ENCODE measurements at places on chromosomes 13 and 19.

GRCh38 chr13:99973163-99973807 is 1.7 kb upstream of the ZIC5 start:
- no peak for DNase-seq

DNA sequence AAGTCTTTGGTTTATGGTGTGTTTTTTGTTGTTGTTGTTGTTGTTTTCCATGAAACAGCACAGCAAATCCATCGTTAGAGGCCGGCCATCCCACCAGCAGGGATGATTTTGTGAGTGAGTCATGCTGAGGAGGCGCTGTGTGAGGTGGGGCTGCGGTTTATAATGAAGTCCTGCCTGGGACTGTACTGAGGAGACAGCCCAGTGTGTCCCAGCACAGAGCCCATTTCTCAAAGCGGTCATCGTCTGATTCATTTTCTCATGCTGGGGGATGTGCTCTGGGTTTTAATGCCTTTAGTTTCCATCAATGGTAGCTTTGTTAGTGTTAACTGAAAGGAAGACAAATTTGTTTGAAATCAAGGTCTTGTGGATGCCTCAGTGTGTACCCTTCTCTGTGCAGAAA is 129.3 kb upstream of the SERP2 start:
- DNase-seq = no peak

GRCh38 chr13:104980586-104980985 is 1554.9 kb downstream of the EFNB2 start:
- DNase-seq = no peak

DNA sequence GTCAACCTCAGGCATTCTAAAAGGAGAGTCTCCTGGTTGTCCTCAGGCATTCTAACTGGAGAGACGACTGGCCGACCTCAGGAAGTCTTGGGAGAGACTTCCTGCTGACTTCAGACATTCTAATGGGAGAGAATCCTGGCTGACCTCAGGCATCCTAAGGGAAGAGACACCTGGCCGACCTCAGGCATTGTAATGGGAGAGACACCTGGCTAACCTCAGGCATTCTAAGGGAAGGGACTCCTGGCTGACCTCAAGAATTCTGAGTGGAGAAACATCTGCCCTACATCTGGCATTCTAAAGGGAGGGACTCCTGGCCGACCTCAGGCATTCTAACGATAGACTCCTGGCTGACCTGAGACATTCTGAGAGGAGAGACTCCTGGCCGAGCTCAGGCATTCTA is 1353.3 kb downstream of the UQCRFS1 start:
- no peak for DNase-seq

DNA sequence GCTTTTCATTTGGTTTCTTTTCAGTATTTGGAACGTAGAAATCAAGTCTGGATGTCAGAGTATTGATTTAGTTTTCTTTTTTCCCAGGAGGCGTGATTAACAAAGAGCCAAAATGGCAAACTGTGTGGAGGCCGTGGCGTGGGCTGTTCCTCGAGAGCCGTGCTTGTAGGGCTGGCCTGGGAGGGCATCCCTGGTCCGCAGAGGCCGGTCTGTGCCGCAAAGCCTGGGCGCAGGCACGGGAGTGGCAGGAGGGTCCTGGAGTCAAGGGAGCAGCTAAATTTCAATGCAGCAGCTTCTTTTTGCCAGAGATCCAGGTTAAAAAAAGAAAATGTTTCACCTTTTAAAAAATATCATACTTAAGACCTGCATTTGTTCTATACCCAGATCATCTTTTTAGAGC is 13.1 kb upstream of the MCF2L start:
- no peak for DNase-seq

DNA sequence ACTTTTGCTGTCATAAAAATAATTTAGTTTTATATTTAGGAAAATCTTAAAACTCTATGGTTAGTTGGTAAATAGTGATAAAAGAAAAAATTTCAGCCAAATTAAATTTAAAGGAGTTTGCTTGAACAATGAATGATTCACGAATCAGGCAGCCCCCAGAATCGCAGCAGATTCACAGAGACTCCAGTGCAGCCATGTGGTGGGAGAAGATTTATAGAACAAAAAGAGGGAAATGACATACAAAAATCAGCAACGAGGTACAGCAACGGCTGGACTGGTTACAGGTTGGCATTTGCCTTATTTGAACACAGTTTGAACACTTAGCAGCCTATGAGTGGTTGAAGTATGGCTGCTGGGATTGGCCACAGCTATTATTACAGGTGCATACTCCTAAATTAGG is 96.4 kb upstream of the MYCBP2 start:
- no peak for DNase-seq

DNA sequence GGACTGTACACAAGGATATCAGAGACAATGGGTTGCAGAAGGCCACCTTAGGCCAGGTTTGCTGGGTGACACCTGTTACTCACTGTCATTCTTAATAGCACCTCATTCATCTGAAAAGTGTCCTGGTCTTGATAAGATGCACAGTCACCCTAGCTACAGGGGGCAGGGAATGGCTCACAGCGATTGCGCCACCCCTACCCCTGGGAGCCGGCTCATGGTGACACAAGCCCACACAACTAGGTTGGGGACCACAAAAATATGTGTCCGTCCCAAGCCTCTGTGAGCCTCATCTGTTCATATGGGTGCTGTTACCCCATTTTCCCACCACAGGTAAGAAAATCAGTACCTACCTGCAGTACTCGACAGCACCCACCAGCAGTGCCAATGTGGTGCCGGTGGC is 23.4 kb downstream of the MED26 start:
- DNase-seq = no peak

- no peak for DNase-seq
These were observed 12.4 kb upstream of the SULT2B1 start for GRCh38 chr19:48539503-48540096.

GRCh38 chr19:36210497-36210896 is 4.0 kb downstream of the ZNF565 start:
- no peak for DNase-seq

DNA sequence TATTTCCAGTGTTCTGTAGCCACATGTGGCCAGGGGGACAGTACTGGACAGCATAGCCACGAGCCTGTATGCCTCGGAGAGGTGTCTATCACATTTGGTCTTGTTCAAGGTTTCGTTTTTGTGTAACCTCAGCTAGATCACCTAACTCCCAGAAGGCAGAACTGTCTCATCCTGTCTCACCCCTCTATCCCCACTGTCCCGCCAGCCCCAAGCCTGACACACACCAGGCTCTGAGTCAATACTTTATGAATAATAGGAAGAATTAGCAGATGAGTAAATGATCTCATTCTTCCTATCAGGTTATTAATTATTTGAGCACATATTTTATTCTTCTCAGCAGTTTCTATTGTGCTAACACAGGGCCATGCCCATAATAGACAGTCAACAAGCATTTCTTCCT is 132.2 kb downstream of the NUFIP1 start:
- no peak for DNase-seq

DNA sequence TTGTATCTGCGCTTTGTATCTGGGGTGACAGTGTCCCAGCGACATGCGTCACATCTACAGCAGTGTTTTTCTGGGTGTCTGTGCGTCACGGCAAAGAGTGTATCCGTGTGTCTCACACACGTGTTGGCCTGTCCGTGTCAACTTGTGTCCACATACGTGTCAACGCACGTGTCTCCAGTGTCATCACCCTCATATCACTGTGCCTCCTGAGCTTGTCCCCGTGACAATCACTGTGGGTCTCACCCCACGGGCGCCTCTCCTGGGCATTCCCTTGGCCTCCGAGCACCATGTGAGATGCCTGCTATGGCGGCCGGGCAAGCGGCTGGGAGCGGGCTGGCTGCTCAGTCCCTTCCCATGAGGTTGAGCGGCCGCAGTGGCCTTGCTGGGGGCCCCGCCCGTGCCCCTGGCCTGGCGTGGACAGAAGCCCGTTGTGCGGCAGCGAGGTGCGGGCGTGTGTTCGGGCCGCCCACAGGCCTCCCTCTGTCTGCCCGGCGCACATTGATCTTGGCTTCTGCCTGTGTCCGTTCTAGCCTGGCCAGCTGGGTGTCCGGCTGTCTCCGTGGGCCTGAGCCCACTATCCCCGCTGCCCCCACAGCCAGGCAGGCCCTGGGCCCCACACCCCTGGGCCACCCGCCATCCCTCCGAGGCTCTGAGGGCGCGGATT is 6.4 kb downstream of the NFIX start:
- no peak for DNase-seq

GRCh38 chr13:48431431-48431830 is 18.5 kb upstream of the LPAR6 start:
- no peak for DNase-seq

DNA sequence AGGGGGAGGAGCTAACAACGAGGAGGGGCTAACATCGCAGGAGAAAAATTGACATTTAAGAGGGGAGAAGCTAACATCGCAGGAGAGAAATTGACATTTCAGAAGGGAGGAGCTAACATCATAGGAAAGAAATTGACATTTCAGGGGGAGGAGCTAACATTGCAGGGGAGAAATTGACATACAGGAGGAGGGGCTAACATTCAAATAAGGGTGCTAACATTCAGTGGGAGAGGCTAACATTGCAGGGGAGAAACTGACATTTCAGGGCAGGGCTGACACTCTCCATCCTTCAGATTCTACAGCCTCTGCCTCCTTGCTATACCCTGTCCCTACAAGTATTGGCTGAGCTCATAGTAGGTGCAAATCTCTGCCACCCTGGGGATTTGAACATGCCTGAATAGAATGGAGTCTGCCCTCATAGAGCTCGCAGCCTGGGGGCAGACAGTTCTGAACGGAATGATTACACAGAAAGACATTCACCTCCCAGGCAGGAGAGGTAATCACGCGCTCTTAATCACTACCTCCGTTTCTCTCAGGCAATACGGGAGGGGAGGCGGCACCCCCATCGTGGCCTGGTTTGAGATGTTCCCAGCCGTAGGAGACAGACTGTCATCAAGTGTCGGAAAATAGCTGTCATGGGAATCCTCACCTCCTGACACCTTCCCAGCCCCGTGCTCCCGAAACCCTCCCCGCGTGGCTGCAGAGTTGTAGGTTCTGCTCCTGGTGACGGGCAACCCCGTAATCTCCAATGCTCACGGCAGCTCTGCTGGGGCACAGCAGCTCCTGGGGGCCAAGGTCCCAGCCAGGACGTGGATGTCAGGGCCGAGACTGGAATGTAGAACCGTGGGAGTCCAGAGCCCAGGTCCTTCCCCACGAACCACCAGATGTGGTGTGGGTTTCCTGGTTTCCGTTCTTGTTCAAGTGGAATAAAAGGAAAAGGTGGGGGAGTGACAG is 9.5 kb downstream of the GPR32 start:
- DNase-seq = no peak

- no peak for DNase-seq
These were observed 27.3 kb upstream of the TPP2 start for GRCh38 chr13:102569488-102569887.
